Suppressor macrophage treated with lipopolysaccharide for 4 hours (primary cell): ENCODE measurements at places on chromosomes 13 and 19.

- no peak for DNase-seq
Observed at GRCh38 chr13:111168107-111168506, 53.0 kb downstream of the ARHGEF7 start.

- no peak for DNase-seq
Observed at GRCh38 chr19:28715157-28715556, 497.8 kb downstream of the UQCRFS1 start.

- DNase-seq = no peak
Observed at GRCh38 chr13:25207291-25207810, 35.3 kb upstream of the AMER2 start.

- no peak for DNase-seq
Observed at GRCh38 chr13:90032841-90033493, 1314.5 kb upstream of the MIR17HG start.

DNA sequence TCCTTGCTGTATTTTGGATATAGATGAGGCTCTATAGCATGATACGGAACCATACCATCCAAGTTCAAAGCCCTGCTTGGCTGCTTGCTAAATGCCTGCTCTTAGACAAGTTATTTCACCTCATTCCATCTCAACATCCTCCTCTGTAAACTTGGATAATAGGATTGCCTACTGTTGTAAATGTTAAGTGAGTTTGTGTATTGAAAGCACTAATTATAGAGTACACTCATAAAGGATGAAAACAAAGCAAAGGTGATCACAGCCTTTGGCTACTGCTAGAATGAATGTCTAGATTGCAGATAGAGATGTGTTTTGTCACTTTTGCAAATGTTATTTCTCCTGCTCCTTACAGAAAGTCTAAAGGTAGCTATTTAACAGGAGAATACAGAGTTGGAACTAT, 34.3 kb upstream of the STARD13 start:
- DNase-seq = no peak

DNA sequence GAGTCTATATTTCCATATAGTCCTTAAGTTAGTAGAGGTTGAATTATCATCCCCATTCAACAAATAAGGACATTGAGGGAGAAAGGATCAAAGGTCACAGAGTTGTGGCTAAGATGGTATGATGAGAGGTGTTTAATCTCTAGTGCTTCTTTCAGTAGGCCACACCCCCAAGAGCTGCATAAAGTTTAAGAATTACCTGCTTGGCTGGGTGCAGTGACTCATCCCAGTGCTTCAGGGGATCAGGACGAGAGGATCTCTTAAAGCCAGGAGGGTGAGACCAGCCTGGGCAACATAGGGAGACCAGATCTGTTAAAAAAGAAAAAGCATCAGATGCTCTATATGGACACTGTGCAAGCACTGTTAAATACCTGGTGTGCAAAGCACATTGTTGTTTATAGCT, 560.0 kb upstream of the KLHL1 start:
- DNase-seq = no peak
